Stimulated activated CD4-positive, alpha-beta T cell treated with anti-CD3 and anti-CD28 coated beads, Interleukin-2, amount 100 ng/mL, for 4 hours (primary cell): ENCODE measurements at places on chromosomes 6 and 20.

DNA sequence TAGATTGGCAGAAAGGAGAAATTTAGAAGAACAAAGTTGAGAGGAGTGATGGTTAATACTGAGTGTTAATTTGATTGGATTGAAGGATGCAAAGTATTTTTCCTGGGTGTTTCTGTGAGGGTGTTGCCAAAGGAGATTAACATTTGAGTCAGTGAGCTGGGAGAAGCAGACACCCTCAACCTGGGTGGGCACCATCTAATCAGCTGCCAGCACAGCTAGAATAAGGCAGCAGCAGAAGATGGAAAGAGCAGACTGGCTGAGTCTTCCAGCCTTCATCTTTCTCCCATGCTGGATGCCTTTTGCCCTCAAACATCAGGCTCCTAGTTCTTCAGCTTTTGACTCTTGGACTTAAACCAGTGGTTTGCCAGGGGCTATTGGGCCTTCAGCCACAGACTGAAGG lies 437.7 kb upstream of the AGPAT4 start:
- DNase-seq, result no peak

- no peak for DNase-seq
Measured at GRCh38 chr6:25041485-25042035, 105.8 kb upstream of the RIPOR2 start.

- DNase-seq, result no peak
Measured at GRCh38 chr6:27144740-27145079, 102.8 kb upstream of the PRSS16 start.

DNA sequence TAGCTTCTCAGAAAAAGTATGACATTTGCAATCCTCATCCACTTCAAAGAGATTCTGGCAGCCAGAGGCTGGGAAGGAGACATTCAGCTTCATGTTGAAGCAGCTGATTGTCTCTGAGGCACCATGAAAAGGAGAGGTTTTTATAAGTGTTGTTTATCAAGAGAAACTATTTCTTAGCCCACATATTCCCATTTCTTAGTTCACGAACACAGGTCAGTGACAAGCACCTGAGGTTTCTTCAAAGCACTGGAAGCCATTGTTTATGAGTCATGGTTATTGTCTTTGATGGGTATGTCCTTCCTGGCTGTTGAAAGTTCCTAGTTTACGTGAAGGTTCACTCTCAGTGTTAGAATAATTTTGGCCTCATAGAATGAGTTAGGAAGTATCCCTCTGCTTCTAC lies 3.0 kb upstream of the DDX43 start:
- DNase-seq, result no peak

- DNase-seq, result no peak
Measured at GRCh38 chr20:35339007-35339406, 46.8 kb upstream of the FAM83C start.

DNA sequence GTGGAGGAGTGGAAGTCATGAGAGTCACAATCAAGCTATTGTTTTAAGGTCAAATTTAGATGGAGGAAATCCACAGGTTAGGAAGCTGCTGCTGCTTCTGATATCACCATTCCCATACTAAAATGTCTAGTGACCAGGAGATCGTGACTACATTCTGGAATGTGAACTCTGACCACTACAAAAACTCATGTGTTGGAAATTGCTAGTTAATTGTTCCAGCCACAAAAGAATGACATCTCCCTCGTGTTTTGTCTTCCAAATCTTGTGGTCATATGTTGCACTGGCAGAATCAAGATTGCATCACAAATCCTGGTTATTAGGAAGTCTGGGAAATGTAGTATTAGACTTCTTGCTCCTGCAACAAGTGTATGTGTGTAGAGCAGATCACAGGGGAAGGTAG lies 441.9 kb downstream of the CD109 start:
- DNase-seq, result no peak

- DNase-seq, result no peak
Measured at GRCh38 chr20:10557685-10558084, 116.1 kb downstream of the JAG1 start.

GRCh38 chr20:7585126-7585679 lies 355.1 kb downstream of the HAO1 start:
- no peak for DNase-seq

GRCh38 chr6:133549371-133549801 lies 308.2 kb downstream of the EYA4 start:
- no peak for DNase-seq

- DNase-seq, result no peak
Measured at GRCh38 chr6:1890987-1891386, 281.3 kb downstream of the FOXC1 start.

DNA sequence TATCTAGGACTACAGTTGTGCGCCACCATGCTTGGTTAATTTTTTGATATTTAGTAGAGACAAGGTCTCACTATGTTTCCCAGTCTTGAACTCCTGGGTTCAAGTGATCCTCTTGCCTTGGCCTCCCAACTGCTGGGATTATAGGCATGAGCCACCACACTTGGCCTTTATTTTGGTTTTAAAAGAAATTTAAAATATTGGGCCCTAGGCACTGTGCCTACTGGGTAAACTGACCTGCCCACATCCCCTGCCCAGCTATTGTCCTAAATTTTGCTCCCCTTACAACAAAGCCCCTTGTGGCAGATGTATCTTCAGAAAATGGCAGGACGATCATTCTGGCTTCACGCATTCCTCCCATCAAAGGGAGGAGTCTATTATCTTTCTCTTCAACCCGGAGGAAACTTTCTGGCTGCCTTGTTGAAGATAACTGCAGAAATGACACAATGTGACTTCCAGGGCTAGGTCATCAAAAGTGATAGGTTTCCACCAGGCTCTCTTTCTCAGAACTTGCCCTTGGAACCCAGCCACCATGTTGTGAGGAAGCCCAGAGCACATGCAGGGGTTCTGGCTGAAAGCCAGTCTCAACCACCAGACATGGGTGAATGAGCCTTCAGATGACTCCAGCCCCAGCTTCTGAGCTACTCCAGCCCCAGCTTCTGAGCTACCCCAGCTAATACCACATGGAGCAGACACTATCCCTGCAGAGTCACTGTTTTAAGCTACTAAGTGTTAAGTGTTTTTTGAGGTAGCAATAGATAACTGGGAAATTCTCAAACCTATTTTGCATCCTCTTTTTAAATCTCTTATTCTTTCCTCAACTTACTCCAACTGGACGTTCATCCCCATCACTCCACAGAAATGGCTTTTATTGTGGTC lies 4.6 kb upstream of the GUCA1B start:
- DNase-seq, result no peak

- DNase-seq, result no peak
Measured at GRCh38 chr20:5091902-5092301, 27.9 kb downstream of the PCNA start.

DNA sequence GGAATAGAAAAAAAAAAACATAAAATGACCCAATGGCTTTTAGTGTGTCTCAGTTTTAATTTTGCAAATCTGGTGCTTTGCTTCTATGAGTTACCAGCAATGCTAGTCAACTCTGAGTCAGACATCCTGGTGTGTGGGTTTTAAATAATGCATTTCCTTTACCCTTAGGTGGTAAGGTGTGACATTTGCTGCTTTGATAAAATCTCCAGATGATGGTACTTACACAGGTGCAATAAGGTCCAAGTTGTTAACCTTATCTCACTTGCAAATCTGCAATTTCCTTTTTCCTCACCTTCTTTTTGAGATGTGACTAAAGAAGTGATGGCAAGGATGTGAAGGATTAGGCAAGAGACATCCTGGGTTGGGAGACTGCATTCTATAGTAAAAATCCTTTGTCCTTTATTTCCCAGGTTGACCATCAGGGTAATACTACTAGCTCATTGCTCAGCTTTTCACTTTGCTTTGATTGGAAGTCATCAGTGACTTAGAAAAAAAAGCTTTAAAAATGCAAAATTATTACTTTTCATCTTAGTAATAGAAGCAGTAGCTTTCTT lies 818.5 kb upstream of the FLRT3 start:
- DNase-seq, result no peak

GRCh38 chr6:149642829-149643580 lies 5.5 kb downstream of the KATNA1 start:
- DNase-seq, result no peak

GRCh38 chr20:13396022-13396421 lies 174.9 kb downstream of the ISM1 start:
- DNase-seq, result no peak

GRCh38 chr6:111846492-111847409 lies 26.5 kb downstream of the FYN start:
- DNase-seq, result peak; percentile 51

DNA sequence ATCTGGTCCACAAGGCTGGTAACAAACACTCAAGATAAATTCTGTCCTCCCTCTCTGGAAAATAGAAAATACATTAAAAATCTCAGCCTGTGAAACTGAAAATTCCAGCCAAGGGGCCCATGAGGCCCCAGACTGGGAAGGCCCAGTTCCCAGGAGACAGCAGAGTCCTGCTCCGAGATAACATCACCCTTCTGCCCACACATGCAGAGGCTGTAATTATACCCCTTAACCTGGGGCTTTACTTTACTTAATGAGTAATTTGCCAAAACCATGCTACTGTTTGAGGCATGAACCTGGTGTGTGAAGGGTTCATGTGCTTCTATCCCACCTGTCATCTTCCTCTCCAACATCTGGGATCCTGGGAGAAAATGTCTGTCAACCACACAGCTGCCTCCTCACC lies 398.9 kb upstream of the SULF2 start:
- no peak for DNase-seq

GRCh38 chr6:118776607-118777549 lies 117.1 kb upstream of the ASF1A start:
- peak; percentile 54 for DNase-seq

DNA sequence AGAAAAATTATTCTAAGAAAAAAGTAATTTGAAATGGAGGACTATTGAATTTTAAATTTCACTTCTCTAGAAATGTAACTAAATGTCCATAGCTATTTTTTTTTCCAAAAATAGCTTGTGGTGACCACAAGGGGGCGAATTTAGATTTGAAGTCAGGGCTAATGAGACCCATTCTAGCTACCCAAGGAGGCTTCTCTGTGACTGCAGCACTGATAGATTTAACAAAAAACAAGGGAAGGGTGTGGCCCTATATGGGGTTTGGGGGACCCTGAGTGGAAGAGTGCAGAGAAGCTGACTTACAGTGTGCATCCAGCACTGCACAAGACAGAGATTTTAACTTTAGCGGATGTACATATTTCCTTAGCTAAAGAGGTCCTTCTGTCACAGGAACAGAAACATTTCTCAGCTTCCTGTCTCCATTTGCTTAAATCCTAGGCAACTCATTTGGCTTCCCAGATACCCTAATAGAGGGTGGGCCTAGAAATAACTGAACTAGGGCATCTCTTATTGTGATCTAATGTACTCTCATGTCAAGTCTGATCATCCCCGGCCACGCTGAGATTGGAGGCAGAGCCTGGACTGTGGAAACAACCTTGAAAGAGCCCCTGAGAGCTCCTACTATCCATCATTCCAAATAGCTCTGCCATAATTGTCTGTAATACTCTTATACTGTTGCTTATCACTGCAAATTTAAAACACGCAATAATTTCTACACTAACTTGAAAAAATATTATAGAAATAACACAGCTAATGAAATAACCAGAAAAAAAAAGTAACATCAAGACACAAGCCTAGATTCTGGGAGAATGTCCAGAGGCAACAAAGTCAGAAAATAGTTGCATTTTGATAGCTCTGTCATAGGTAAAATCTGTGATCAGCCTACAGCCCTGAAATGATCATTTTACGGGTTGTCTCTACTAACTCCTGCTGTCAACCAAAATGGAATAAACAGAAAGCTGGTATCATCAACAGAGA lies 93.6 kb downstream of the SNAP91 start:
- DNase-seq, result no peak

GRCh38 chr6:25472306-25472705 lies 179.7 kb upstream of the SCGN start:
- no peak for DNase-seq

DNA sequence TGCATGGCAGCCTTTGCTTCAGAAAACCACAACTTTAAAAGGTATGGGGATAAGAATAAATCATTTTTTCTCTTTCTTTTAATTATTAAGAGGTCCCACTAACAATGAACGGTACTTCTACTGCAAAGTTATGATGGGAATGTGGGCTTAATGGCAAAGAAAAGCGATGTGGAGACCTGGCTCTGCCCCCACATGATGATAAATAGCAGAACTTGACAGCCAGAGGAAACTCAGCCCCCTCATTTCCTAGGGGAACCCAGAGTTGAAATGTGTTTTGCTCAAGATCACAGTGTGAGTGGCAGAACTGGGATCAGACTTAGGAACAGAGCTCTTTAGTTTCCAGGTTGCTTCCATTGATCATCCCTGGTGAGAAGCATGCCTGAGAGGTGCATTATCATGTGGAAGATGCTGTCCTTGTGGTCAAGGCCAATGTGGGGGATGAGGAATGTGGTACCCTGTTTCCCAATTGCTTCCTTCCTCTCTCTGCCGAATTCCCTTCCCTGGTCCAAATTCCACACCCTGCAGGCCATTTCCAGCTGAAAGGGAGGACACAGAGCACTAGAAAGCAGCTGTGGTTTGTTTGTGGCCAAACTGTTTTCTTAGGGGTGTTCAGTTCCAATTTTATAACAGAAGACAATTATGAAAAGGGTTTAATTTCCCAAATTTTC lies 66.0 kb downstream of the BACH2 start:
- DNase-seq, result no peak

- no peak for DNase-seq
Measured at GRCh38 chr20:24805456-24806238, 143.4 kb upstream of the CST7 start.

DNA sequence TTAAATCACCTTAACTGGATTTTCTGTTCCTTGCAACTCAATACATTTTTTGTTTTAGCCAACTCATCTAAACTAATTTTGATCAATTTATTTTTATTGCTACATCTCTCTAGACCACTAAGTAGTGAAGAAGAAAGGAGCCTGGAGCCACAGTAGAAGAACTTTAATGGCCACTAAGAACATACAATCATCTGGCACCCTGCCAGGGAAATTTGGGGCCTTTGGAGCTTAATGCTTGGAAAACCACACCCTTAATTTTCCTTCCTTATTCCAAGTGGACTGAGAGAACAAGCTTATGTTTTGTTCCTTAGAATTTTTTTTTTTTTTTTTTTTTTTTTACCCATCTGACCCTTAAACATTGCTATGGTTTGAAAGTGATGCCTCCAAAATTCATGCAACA lies 12.0 kb upstream of the GMDS start:
- no peak for DNase-seq

- no peak for DNase-seq
Measured at GRCh38 chr20:19932170-19932667, 84.9 kb upstream of the NAA20 start.

- no peak for DNase-seq
Measured at GRCh38 chr20:55253781-55254180, 751.5 kb downstream of the CBLN4 start.

GRCh38 chr6:152154559-152155356 lies 347.3 kb downstream of the ESR1 start:
- no peak for DNase-seq

- no peak for DNase-seq
Measured at GRCh38 chr20:47878601-47879027, 93.3 kb upstream of the SULF2 start.

GRCh38 chr6:133956416-133957049 lies 3.5 kb downstream of the TBPL1 start:
- no peak for DNase-seq

- DNase-seq, result no peak
Measured at GRCh38 chr6:128150376-128150775, 249.5 kb upstream of the THEMIS start.

GRCh38 chr20:6841128-6841527 lies 73.6 kb downstream of the BMP2 start:
- no peak for DNase-seq

GRCh38 chr6:4369616-4370015 lies 234.2 kb upstream of the ECI2 start:
- DNase-seq, result no peak
